GF-D8 (cell line): ENCODE measurements at places on chromosomes 2 and 18.

GRCh38 chr2:96788442-96789244, 27.4 kb upstream of the CNNM3 start:
- DNase-seq = no peak

GRCh38 chr2:118903551-118904479, 38.2 kb upstream of the MARCO start:
- no peak for DNase-seq

DNA sequence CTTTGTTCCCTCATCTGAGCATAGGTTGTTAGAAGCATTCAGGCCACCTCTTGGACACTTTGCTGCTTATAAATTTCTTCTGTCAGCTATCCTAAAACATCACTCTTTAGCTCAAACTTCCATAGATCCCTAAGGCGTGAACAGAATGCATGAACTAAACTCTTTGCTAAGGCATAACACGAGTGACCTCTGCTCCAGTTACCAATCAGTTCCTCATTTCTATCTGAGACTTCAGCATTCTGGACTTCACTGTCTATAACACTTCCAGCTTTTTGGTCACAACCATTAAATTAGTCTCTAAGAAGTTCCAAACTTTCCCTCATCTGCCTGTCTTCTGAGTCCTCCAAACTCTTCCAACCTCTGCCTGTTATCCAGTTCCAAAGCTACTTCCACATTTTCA, 8.3 kb upstream of the VWA3B start:
- no peak for DNase-seq

DNA sequence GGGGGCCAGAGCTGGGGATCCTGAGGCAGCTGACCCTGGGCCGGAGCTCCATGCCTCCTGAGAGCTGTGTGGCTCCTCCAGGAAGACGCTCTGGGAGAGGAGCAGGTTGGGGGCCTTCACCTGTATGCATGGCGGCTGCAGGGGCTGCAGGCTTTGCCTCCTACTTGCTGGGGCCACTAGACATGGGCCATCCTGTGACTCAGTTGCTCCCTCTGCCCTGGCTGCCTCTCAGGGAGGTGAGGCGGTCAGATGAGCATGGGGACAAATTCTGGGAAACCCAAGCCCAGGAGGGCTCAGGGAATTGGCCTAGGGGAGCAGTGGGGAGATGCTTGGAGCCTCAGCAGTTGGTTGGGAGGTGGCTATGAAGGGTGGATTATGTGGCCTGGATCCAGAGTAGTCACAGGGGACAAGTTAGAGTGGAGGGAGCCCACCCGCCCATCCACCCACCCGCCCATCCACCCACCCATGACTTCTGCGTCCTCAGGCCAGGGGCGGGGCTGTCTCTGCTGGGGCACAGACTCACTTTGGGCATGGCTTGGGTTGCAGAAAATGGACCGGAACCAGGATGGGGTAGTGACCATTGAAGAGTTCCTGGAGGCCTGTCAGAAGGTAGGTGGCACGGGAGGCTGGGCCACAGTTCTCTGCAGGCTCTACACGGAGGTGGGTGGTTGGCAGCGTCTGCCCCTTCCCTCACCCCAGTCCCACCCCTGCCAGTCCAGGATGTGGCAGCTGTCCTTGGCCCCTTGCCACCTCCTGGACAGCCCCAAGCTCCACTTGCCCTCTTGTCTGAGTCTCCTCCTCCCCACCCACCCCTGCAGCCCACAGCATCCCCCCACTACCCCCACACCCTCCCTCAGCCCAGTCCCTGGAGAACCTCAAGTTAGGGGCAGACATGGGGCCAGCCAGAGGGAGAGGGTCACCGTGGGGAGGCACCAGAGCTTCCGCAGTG, 19.5 kb upstream of the FAHD2A start:
- DNase-seq = no peak

GRCh38 chr2:29065068-29065811, 9.1 kb downstream of the PCARE start:
- DNase-seq = no peak

DNA sequence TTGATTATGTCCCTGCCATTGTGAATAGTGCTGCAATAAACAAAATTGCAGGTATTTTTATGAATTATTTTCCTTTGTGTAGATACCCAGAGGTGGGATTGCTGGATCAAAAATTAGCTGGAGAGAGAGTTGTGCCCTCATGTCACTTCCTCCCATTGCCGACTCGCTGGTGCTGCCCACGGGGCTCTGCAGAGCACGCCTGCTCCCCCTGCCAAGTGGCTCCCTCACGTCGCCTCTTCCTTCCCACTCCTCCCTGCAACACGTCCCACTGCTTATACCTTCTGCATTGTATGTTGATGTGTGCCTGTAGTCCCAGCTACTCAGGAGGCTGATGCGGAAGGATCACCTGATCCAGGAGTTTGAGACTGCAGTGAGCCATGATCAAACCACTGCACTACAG, 28.1 kb downstream of the PRELID3A start:
- DNase-seq = no peak

- no peak for DNase-seq
Measured at GRCh38 chr2:180706694-180707093, 273.7 kb upstream of the UBE2E3 start.

DNA sequence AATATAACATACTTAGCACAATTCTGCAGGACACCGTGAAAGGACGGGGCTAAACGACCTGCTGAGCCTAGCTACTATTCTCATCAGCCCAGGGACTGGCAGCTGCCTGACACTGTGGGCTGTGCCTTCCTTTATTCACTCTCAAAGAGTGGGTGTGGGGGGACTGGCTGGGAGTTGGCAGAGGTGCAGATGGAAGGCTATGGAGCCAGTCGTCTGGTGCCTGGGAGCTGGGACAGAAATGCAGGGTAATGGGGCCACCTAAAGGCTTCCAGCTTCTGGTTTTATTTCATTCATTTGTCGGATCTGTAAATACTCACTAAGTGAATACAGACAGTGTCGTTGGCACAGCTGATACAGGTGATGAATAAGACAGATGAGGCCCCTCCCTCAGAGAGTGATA, 56.0 kb upstream of the NFU1 start:
- DNase-seq = no peak

DNA sequence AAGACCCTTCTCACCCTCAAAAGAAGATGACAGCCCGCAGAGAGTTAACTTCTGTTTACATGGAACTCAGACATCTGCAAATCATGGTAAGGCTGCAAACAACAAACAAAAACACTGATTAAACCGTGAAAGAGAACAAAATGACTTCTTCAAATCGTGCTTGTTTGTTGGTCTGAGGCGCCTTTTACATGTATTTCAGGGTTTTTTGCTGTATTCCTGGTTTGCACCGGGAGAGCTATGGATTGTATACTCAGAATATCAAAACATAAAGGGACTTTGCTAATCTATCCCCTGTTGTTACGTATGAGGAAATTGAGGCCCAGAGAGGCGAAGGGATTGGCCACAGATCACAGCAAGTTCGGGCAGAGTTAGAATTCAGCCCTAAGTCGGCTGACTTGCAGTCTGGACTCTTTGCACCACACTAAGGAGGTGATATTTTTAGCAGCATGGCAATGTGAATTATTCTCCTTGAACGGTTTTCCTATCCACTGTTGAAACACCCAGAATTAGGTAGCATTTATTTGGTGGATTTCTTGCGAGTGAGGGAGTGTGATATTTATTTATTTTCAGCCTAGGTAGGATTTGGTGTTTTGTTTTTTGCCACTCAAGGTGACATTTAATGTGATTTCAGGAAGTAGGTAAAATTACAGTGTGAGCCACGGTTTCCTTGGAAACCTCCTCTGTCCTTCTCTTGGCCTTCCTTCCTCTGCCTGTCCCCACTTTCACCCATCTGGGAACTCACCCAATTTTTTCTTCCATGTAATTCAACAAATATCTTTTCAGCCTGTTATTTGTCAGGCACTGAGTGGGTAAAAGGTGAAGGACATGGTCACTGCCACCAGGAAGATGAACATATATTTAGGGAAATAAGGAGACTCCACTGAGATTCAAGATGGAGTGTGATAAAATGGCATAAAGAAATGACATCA, 980 bp upstream of the PDE6D start:
- peak; percentile 26 for DNase-seq

GRCh38 chr2:212904646-212905045, 246.8 kb downstream of the IKZF2 start:
- DNase-seq = peak; percentile 1

GRCh38 chr18:23106575-23106974, 28.7 kb upstream of the CABLES1 start:
- no peak for DNase-seq

GRCh38 chr2:150063432-150063889, 424.0 kb downstream of the RND3 start:
- DNase-seq = no peak

GRCh38 chr2:54289917-54290316, 33.9 kb upstream of the TSPYL6 start:
- DNase-seq = no peak

GRCh38 chr2:135647836-135648579, 93.6 kb upstream of the UBXN4 start:
- no peak for DNase-seq

- no peak for DNase-seq
Measured at GRCh38 chr18:40011201-40011600, 1943.8 kb upstream of the PIK3C3 start.

GRCh38 chr18:56083523-56084287, 495.7 kb upstream of the TCF4 start:
- no peak for DNase-seq

DNA sequence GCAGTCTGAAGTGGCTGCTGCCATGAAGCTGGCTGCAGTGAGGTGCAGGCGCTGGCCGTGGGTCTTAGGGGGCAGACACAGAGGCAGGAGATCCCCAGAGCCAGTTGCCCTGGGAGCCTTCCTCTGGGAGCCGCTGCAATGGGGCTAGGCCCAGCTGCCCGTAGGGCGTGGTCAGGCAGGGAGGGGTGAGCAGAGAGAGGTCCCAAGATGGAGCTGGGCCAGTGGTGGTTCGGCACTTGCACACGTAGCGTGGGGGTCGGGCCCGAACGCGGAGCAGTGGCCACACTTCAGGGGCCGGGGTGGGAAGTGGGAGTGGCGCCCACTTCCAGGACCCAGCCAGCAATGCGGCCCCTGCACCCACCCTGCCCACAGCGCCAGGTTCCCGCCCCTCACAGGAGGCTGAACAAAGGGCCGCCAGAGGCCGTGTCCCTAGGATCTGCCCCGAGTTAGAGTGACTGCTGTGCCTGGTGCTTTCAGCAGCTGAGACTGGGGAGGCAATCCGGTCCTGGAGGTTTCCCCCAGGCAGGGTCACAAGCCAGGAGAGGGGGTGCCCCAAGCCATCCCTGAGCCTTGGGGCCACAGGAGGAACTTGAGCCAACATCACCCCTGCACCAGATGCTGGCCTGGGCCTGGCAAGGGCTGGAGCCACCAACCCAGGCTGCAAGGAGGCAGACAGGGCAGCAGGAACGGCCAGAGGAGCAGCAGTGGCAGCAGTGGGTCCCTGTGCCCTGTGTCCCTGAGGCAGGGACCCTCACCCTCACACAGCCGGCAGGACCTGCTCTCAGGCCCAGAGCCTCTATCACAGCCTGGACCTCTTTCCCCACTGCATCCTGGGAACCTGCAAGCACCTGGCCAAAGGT, 21.3 kb upstream of the SP140L start:
- DNase-seq = no peak

DNA sequence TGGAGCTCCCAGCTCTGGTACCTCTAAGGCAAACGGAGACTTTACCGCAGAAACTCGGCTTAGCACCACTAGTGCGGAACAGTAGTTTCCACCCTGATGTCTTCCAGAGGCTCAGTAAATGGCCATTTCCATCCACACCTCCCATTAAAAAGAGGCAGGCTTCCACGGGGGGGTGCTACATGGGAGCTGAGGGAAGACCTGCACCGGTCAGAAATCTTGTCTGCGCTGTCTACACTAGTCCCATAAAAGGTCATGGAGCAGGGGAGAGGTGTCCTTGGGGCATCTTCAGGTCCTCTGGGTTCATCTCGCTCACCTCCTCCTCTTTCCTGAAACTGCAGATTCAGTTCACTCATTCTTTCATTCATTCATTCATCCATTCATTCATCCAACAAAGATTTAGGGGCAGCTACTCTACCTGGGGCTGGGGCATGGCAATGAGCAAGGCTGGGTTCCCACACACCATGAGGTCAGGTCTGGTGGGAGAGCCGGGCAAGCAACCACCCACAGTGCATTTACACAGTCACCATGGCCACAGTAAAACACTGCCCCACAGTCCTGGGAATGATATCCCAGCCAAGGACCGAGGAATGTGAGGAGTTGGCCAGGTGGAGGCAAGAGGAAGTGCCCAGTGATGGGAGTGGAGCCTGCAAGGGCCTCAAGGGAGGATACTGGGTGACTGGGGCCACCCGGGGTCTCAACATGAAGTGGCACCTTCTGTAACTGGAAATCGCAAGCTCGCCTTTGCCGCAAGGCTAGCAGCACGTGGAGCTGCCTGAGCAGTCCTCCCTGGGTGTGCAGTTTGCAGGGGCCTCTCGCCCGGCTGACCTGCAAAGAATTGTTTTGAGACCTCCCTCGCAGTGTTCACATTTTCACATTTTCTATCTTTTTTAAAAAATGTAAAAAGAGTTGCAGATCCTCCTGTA, 180.2 kb upstream of the RAB6C start:
- DNase-seq = no peak
